ENCODE measurements at places on chromosomes 13 and 19.

- no peak for DNase-seq
These were observed 27.6 kb downstream of the CPT1C start for GRCh38 chr19:49718511-49718910.

DNA sequence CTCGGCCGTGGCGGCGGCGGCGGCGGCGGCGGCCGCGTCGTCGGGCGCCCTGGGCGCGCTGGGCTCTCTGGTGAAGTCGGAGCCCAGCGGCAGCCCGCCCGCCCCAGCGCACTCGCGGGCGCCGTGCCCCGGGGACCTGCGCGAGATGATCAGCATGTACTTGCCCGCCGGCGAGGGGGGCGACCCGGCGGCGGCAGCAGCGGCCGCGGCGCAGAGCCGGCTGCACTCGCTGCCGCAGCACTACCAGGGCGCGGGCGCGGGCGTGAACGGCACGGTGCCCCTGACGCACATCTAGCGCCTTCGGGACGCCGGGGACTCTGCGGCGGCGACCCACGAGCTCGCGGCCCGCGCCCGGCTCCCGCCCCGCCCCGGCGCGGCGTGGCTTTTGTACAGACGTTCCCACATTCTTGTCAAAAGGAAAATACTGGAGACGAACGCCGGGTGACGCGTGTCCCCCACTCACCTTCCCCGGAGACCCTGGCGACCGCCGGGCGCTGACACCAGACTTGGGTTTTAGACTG lies 1.7 kb downstream of the SOX1 start:
- no peak for DNase-seq

- no peak for DNase-seq
These were observed 3.2 kb upstream of the ZNF850 start for GRCh38 chr19:36775768-36776167.

GRCh38 chr13:51867062-51867461 lies 5.3 kb downstream of the CCDC70 start:
- DNase-seq: no peak

- no peak for DNase-seq
These were observed 8.3 kb downstream of the RYR1 start for GRCh38 chr19:38441657-38442348.

GRCh38 chr19:18659281-18660050 lies 22.6 kb downstream of the KLHL26 start:
- no peak for DNase-seq

DNA sequence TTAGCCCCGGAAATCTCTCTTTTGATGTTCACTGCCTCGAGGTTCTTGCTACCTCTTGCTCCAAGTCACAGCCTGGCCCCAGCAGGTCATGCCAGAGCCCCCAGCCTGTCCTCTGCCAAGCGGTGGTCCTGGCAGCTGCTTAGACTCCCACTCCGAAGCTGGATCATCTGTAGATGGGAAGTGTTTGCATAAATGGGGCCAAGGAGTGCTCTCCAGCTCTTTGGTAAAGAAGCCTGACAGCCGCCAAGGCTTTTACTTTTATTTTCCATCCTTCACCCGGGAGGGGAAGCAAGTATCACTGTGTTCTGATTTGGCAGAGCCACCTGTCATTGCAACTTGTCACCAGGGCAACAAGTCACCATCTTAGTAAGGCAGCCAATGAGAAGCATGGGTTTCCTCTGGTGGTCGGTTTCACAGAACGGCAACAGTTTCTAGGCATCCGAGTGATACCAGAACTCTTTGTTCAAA lies 10.6 kb upstream of the RETN start:
- no peak for DNase-seq

DNA sequence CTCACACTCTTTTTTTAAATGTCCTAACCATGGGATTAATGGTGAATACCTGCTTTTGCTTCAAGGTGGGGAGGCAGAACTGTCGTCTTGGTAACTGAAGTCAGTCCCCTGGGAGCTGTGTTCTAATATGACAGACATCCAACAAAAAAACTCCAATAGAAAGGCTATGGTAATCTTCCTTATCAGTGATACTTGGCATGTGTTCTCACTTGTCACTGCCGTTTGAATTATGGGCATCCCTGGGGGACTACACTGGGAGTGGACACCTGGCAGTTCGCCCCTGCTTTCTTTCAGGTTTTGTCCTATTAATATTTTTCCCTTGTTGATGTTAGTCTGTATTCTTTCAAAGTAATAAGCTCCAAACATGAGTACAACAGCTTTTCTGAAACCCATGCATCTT lies 252.6 kb downstream of the SLITRK5 start:
- no peak for DNase-seq

- DNase-seq: no peak
These were observed 1306.9 kb downstream of the UQCRFS1 start for GRCh38 chr19:27906081-27906480.

DNA sequence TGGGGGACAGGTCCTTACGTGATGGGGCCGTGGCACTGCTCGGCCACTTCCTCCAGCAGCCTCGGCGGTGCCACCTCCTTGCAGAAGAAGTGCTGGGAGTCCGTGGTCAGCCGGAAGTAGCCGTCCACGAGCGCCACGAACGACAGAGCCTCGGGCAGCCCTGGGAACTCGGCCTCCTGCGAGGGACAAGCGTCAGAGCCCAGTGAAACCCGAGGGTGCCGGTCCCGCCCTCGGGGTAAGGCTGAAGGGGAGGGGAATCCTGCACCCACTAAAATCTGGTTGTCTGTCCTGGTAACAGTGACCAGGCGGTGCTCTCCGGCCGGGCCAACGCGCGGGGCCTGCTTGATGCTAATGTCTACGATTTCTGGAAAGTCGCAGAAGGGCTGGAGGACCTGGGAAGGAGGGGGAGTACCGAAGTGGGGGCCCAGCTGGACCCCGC lies 6.4 kb downstream of the JAK3 start:
- no peak for DNase-seq

- DNase-seq: no peak
These were observed 2.5 kb downstream of the RAB4B start for GRCh38 chr19:40780582-40780981.

GRCh38 chr19:58520257-58520599 lies 618 bp upstream of the ZBTB45 start:
- DNase-seq: no peak

DNA sequence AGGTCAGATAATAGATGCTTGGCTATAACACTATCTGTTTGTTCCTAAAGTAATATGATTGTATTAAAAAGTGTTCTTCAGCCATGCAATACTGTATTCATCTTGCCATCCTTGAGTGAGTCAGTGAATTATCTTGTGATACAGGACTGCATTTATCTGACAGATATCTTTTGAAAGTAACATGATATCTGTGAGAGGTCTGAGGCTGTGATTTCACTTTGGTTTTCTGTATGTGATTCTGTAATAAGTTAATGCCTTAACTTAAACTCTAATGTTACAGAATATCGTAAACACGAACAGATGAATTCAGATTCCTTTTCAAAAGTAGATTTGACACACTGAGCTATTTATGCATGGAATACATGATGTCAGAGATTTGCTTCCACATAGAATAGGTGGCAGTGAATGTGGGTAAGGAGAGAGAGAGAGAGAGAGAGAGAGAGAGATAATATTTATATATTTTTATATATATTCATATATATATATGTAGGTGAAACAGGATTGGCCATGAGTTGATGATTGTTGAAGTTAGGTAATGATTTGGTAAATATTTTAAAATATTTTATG lies 97.9 kb upstream of the RNF113B start:
- DNase-seq: no peak

GRCh38 chr13:43348397-43348796 lies 325.0 kb downstream of the DNAJC15 start:
- DNase-seq: no peak

GRCh38 chr13:94218537-94218936 lies 260.9 kb downstream of the DCT start:
- no peak for DNase-seq

- no peak for DNase-seq
These were observed 924.0 kb downstream of the PCDH9 start for GRCh38 chr13:66305961-66306617.

GRCh38 chr19:1080360-1081161 lies 13.6 kb downstream of the ARHGAP45 start:
- no peak for DNase-seq

DNA sequence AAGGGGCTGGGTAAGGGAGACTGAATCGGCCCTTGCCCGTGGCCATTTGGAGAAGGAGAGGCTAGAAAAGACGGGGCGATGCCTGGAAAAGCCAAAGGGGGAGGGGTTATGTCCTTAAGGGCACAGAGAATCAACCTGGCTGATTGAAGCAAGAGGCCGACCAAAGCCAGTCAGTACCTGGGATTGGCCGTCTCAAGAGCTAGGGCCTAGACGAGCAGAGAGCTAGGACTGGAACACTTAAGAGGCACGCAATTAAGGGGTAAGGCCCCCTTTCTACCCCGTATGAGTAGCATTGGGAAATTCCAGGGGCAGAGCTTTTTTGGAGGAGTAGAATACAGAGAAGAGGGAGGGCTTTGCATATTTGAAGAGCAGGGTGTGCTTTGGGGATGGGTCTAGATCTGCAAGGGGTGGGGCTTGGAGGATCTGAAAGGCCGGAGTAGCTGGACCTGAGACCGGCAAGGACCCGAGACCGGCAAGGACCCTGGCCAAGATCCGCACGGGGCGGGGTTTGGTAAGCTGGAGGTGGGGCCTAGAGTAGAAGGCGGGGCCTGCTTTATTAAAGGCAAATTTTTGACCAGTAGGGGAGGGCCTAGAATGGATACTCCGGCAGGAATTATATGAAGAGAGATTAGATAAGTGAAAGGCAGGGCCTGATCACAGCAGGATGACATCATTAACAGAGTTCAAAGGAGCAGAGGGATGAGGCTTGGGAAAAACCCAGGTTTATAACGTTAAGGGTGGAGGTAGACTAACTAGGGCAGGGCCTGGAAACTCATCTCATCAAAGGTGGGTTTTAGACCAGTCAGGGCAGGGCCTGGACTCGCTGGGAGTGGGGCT lies 10.7 kb upstream of the CACNG6 start:
- no peak for DNase-seq

Data from stimulated activated CD8-positive, alpha-beta memory T cell treated with anti-CD3 and anti-CD28 coated beads, Interleukin-2, amount 100 ng/mL, for 1 hour (primary cell).